ENCODE measurements at places on chromosomes 3 and 15.

GRCh38 chr15:26210980-26211379, 347.9 kb upstream of the ATP10A start:
- no peak for DNase-seq

- peak; percentile 34 for DNase-seq
These were observed 68.1 kb upstream of the PFN2 start for GRCh38 chr3:150038830-150039229.

DNA sequence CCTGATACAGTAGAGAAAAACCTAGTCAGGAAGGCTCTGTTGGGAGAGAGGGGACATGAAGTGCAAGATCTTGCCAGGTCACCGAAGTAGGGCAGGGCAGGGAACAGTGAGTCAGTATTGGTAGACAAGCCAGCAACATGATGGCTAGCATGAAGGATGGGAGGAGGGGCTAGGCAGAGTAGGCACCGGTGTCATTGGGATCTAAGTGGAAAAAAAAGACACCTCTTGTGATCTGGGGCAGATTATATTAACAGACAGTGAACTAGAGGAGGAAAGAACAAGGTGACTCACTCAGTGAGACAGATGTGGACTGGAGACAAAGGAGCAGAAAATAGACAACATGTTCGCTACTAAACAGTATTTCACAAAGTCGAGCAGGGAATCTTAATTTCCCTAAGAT, 149.2 kb upstream of the SLC24A5 start:
- no peak for DNase-seq

DNA sequence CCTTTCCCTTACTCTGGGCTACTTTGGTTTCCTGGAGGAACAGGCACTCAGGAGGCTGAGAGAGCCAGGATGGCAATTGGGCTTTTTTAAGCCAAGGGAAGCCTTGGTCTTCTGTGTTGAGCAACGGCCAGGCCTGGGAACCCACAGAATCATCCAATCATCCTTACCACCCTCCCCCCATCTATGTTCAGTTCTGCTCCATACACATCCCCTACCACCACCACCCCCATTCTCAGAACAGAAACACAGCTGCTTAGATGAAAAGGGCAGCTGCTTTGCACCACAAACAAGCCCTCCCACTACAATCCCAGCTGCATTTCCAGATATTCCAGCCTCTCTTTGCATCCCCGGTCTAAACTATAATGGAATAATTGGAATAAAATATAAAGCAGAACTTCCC, 21.0 kb downstream of the SEMA5B start:
- DNase-seq = no peak

- peak; percentile 16 for DNase-seq
These were observed 430.6 kb upstream of the MCTP2 start for GRCh38 chr15:93800805-93801204.

DNA sequence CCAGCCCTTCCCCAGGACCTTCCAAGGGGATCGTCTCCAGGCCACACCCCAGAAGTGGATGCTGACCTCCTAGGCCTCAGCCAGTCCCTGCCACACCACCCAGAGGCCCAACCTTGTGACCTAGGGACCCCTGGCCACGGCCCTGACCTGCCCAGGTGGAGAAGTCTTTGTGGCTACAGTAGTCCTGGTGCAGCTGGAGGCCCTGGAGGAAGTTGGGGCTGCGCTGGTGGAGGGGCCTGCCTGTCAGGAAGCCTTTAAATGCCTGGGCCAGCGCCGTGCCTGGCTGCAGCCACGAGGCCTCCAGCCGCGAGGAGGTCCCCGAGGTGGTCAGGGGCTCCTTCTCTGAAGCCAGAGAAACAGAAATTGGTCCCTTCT, 23.4 kb downstream of the PLA2G4D start:
- DNase-seq = no peak

DNA sequence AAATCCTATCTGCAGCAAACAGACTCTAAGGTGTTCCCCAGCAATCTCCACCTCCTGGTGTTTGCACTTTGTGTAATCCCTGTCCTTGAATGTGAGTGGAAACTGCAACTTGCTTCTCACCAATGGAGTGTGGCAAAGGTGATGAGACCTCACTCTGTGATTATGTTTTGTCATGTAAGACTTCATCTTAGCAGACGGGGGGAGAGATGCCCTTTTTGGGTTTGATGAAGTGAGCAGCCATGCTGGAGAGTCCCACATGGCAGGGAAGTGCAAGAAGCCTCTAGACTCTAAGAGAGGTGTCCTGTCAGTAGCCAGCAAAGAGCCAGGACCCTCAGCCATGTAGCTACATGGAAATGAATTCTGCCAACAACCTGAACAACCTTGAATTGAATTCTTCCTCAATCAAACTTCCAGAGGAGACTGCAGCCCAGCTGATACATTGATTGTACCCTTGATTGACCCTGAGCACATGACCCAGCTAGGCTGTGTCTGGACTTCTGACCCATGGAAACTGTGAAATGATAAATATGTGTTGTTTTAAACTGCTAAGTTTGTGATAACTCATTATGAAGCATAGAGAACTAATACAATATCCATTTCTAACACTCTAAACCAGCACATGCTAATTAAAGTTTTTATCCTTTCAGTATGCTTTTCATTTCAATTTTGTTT, 71.4 kb upstream of the RASGRF1 start:
- DNase-seq = no peak

DNA sequence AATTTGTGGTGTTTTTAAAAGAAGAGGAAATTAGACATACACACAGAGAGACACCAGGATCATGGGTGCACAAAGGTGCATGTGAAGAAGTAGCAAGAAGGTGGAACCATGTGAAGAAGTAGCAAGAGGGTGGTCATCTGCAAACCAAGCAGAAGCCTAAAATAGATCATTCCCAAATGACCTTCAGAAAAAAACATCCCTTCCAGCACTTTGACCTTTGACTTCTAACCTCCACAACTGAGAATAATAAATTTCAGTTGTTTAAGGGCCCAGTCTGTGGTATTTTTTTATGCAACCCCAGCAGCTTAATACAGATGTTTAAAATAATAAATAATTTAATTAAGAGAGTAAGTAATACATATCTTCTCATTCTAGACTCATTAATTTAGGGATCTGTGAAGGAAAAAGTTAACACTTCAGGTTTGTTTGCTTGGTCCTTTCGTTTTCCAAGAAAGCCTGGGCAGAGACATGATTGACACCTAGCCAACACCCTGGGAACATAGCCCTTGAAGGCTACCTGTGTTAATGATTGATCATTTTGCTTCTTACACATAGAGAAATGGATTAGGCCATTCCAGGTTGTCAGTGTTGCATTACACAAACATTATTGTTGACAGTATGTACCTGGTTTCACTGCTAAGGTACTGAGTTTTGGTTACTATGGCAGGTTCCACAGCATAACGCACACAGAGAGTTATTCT, 1331.2 kb upstream of the GBE1 start:
- DNase-seq = no peak

GRCh38 chr3:45273681-45274515, 47.8 kb upstream of the TMEM158 start:
- DNase-seq = peak; percentile 26

- DNase-seq = no peak
These were observed 7.5 kb downstream of the TMEM40 start for GRCh38 chr3:12751571-12751970.

GRCh38 chr3:133152681-133153220, 114.6 kb downstream of the TMEM108 start:
- DNase-seq = no peak

DNA sequence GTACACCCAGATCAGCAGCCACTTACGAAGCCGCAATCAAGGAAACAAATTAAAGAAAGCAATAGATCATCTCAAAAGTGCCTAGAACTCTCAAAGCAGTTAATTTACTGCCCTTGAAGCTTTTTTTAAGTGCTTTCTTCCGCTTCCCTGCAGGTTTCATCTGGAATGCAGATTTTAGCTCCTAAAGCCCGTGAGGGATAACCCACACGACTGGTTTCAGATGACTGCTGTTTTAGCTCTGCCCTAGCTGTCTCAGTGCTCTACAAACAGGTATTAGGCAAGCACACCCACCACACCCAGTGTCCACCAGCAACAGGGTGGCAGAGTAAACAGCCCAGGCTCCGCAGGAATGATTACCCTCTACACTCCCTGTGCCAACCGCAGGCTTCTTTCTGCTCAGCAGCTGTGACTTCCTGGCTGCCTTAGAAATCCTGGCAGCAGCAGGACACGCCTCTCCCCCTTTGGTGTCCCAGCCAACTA, 126.0 kb downstream of the FMN1 start:
- peak; percentile 85 for DNase-seq

- DNase-seq = no peak
These were observed 5.4 kb upstream of the ACSBG1 start for GRCh38 chr15:78239811-78240210.

DNA sequence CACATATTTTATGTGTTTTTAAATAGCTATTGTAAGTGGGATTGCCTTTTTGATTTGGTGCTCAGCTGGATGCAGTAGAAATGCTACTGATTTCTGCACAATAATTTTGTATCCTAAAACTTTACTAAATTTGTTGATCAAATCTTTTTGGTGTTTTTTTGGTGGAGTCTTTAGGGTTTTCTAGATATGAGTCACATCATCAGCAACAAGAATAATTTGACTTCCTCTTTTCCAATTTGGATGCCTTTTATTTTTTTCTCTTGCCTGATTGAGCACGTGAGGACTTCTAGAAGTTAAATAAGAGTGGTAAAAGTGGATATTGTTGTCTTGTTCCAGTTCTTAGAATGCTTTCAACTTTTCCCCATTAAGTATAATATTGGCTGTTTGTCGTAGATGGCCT, 51.3 kb downstream of the TLNRD1 start:
- peak; percentile 46 for DNase-seq

DNA sequence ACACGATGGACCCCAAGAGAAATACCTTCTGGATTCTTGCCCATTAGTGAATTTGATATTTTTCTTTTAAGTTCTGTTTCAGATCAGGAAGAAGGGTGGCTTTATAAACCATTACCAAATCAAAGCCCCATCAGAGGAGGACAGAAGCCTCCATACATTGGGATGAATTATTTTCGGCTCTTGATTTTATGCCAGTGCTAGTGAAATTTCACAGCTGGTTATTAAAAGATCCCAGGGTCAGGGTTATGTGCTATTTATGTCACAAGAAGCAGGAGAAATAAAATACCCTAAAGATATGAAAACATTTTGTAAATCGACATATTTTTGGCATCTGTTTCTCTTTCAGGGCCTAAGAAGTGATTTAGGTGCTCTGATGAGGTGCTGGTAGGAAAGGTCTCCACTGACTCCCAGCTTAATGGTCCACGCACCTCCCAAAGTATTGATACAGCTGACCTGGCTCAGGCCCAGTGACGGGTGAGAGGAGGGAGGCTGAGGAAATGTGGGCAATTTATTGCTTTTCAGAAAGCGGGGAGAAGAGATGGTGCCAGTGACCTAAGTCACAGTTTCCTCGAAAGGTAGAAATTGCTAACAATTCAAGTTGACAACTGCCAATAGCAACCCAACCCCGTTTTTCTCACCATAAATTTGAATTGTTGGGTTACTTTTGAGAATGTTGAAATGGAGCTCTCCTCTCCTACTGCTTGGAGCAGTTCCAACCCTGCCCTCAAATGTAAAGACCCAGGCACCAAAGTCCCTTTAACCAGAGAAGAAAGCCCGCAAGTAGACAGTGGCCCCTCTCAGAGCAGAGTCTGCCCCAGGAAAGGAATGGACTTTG, 315.6 kb upstream of the NR2E3 start:
- no peak for DNase-seq

DNA sequence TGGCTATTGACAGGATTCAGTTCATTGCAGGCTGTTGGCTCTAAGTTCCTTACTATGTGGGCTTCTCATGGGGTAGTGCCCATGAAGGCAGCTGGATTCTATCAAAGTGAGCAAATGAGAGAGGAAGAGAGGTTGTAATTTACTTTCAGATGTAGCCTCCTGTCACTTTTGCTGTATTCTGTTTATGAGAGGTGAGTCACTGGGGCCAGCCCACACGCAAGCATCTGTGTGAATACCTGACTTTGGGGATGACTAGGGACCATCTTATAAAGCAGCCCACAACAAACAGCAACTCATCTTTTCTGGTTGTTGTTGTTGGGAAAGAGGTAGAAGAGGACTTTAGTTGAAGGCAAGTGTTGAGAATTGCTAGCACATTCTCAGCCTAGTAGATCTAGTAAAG, 506.3 kb upstream of the GRM7 start:
- DNase-seq = no peak

DNA sequence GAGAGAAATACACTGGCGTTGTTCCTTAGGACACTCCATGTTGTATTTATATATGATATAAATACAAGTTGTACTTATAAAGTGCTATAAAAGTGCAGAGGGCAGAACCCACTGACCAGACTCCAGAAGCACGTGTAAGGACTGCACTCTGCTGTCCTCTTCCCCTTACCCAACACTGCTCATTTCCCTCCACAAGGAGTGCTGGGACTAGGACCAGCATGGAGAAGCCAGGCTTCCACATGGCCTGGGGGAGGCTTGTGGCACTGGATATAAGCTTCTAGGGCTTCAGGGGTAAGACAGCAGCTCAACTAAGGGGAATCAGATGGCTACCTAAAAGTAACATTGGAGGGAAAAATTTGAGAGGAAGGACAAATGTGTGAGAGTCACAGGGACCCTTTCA, 556.9 kb downstream of the IGSF11 start:
- DNase-seq = no peak

DNA sequence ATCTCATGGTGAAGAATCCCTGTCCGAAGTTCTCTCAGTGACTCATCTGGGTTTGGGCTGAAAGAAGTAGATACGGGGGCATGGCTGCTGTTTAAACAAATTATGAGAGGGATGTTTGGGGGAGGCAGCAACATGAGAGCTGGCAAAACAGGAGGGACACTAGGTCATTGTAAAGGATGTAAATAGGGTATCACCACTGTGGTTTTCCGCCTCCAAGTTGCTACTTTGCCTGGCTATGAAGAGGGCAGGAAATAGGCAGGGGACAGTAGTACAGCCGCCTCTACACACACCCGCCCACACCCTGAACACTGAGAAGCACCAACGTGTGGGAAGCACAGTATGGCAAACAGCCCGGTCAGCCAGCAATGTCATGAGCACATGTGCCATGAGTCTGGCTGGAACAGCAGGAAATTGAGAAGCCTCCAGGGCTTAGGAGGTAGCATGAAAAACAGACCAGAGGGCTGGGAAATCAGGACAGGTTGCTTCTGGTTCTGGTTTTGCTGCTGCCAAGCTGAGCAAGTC, 17.1 kb downstream of the HEXA start:
- DNase-seq = no peak

DNA sequence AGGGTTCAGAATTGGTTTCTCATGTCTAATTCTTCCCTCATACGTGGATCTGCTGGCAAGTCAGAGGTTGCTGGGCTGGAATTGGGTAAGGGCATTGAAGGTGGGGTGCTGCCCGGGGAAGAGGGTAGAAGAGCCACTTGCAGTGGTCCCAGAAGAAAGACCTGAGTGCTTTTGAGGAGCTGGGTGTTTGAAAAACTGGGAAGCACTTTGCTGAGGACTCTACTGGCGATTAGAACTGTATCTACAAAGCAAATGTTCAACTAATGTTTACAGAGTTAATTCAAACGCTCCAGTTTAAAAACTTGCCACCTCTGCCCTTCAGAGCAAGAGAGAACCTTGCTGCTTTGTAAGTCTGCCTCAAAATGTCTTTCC, 21.9 kb downstream of the TRIM71 start:
- DNase-seq = no peak
